RPMI7951 (cell line): ENCODE measurements at places on chromosomes 12 and 14. TPM values are rescaled to one million over a fixed set of nuclear protein-coding genes. Genes with fewer than 3 reads are reported as not detected.

DNA sequence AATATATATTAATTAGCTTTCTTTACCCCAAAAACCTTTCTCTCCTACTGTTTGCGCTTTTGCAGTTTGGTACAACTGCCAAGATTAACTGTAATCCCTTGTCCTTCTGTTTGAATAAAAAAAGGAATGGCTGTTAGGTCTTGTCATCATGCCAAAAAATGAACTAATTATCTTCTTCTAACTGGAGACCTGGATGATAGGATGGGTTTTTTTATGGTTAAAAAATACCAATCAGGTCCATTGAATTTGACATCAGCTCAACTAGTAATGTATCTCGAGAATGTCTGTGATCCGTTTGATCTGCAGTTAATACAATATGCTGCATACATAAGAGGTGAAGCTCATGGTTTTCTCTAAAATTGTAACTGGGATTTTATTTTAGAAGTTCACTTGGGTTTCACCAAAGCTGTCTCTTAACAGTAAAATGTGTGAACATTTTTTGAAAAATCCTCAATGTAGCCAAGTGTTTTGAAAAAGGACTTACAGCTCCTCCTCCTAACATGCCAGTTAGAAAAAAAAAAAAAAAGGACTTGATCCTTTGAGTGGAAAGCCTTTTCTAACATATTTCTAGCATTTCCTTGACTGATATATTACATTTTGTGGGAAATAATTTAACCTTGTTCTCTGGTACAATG is 96.8 kb downstream of the SRGAP1 start:
- DNase-seq: no peak

- no peak for DNase-seq
Observed at GRCh38 chr14:65195042-65195719, 92.9 kb upstream of the MAX start.

Gene IGFBP6
- total RNA-seq: 103 and 132 TPM in 2 replicates

- DNase-seq: no peak
Observed at GRCh38 chr12:12216349-12217017, 50.4 kb downstream of the LRP6 start.

Gene PRICKLE1
- total RNA-seq: 5.3 and 6.1 TPM in 2 replicates

DNA sequence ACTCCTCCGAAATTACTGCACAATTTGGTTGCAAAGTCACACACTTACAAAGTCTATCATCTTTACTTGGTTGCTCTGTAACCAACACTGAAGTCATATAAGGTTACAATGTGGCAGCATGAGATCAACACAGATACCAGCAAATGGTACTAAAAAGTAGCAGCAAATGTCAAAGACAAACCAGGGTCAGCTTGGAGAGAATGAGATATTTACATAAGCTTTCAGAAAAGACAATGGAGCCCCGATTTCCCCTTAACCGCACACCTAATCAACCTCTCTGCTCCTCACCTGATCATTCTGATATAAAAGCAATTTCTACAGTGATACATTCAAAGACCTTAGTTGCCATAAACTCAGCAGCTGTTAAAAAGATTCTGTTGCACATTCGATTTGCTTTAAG is 76.4 kb upstream of the FOXN3 start:
- DNase-seq: no peak

- DNase-seq: no peak
Observed at GRCh38 chr12:19988001-19988400, 380.3 kb upstream of the PDE3A start.

DNA sequence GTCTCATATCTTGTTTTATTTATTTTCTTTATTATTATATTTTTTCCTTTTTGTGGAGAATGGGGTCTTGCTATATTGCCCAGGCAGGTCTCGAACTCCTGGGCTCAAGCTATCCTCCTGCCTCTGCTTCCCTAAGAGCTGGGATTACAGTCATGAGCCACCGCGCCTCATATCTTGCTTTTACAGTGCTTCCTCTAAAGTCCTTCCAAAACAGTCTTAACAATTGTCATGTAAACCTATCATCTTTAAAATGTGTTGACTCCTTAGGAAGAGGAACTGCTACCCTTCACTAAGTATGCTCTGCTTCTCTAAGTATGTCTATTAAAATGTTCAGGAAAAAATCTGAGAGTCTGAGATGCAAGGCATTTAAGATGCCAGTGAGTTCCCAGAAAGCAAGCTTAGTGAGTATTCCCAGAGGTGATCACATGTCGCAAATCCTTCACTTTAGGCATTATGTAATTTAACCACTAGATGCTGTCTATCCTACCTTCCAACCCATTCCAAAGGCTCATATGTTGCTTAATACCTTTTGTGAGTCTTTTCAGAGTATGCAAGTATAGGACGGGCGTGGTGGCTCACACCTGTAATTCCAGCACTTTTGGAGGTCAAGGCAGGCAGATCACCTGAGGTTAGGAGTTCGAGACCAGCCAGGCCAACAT is 19.7 kb upstream of the FOXJ2 start:
- no peak for DNase-seq

Gene SUDS3
- 20.5 and 32.0 TPM in 2 replicates for total RNA-seq

- DNase-seq: peak; percentile 23
Observed at GRCh38 chr14:21997300-21997699, 323.7 kb upstream of the OR4E1 start.

DNA sequence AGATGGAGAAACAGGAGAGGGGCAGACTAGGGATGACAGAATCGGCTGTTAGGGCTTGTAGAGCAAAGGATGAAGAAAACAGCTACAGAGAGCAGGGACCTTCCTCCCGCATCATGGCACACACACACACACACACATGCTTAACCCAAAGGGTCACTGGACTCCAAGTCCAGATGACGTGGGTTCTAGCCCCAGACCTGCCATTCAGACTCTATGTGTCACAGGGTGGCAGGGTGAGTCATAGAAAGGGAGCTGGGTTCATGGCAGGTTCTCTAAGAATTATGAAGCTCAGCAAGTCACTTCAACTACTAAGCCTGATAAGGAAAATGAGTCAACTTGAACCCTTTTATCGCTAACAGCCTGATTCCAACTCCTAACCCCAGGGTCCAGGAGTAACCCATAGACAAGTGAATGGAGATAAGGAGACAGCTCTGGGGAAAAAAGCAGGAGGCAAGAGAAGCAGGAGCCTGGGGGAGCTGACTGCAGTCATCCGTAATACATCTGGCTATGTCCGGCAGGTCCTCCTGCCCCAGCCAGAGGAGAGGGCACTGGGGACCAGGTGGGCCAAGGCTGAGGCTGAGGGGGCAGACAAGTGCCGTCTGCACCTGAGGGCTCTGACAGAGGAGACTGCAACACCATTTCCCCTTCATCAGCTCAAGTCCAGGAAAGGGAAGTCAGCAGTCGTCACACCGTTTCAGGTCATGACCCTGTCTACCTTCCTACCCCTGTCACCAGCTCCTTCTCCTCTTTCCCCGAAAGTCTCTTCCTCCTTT is 3.6 kb upstream of the TNFRSF1A start:
- DNase-seq: peak; percentile 92

- no peak for DNase-seq
Observed at GRCh38 chr14:103348154-103348553, 14.1 kb downstream of the EIF5 start.

Gene KCNC2
- total RNA-seq: not detected in 2 replicates

DNA sequence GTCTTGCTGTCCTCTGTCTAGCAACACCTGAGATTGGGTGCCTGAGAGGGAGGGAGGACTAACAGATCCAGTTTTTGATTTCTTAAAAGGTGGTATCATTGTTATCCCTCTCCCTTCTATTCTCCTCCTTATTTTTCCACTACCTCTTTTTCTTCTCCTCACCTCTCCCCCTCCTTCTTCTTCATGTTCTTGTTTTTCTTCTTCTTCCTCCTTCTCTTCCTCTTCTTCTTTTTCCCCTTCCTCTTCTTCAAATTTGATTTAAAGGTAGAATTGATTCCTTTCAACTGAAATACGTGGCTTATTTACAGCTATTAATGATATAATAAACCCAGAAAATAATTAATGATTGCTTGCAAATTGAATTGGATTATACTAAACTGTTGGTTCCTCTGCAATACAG is 256.8 kb upstream of the BTG1 start:
- no peak for DNase-seq

DNA sequence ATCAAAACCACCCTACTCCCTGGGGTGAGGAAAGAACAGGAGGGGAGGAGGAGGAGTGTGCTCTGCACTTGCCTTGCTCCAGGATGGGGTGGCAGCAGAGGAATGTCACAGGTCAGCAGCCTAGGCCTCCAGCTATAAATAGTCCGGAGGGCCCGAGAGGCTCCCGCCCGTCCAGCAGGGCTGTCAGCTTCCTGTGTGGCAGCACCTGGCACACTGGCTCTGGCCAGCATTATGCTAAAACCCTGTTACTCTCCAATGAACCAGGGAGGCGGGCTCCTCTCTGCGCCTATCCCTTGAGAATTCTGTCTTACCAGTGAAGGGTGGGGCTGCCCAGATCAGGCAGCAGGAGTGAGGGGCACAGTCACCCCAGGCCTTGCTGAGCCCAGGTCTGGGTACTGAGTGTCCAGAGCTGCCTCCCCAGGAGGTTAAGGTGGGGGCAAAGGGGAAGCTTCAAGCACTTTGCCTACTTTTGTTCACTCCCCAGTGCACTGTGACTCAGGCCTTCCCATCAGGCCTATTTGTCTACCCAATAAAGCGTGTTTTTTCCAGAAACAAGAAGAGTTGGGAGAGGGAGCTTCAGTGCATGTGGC is 1.2 kb upstream of the COX14 start:
- peak; percentile 46 for DNase-seq

- no peak for DNase-seq
Observed at GRCh38 chr12:1188016-1188415, 197.0 kb downstream of the ERC1 start.

DNA sequence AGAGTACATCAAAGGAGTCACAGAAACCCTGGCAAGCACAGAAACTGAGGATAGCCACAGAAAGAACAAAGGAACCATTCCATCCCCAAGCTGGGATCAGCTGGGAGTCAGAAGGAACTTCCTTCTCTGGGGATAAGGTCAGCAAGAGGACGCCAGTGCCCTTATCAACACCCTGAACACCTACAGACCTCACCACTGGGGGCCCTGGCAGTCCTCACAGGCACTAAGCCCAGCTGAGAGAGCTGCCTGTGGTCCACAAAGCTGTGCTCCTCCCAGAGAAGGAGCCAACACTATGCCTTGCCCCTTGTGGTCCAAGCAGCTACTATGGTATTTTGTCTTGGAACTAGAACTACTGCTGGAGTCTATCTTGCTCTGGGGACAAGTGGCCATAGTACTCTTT is 171.1 kb upstream of the CCDC196 start:
- no peak for DNase-seq

Gene CLEC9A
- not detected in 2 replicates for total RNA-seq

- no peak for DNase-seq
Observed at GRCh38 chr14:26401179-26401968, 196.5 kb downstream of the NOVA1 start.

GRCh38 chr12:31984806-31985591 is 25.8 kb downstream of the RESF1 start:
- no peak for DNase-seq

DNA sequence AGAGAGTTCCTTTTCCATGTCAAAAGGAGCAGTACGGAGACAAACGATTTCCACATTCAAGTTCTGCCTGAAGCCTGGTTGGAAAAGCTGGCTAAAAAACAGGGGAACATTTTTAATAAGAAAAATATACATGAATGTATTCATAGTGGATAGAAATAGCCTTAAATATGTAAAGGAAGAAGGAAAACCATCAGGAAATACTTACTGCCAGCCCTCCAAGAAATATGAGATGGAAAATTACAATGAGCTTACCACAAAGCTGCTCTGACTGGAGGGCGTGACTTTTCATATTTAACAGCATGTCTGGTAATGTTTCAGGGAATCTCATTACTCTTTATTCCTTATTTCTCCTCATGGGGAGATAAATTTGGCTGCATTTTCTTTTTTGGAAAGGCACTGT is 75.9 kb upstream of the ZDHHC17 start:
- DNase-seq: peak; percentile 9

GRCh38 chr12:79546466-79547043 is 144.2 kb downstream of the PAWR start:
- peak; percentile 52 for DNase-seq

Gene DEPDC4
- total RNA-seq: 2.3 and 4.2 TPM in 2 replicates

DNA sequence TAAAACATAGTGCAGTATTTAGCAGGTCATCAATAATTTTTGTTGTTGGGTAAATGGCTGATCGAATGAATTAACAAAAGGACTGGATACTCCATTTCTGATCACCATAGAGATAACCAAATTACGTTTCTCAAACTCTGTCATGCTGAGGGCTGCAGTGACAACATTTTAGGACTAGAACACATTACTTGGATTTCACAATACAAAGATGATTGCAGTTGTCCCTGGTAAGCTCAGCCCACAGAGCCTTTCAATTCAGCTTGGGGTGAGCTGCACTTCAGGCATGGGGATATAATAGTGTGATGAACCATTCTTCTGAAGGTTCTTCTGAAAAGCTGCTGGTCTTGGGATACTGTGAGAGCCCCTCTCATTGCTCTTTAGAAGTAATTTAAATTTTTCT is 74.3 kb downstream of the FAR2 start:
- no peak for DNase-seq

- DNase-seq: no peak
Observed at GRCh38 chr14:49051328-49052060, 534.7 kb downstream of the RPS29 start.

Gene AHSA1
- 199 and 204 TPM in 2 replicates for total RNA-seq

Gene CEBPE
- total RNA-seq: not detected in 2 replicates

Gene GARIN6
- total RNA-seq: not detected in 2 replicates

DNA sequence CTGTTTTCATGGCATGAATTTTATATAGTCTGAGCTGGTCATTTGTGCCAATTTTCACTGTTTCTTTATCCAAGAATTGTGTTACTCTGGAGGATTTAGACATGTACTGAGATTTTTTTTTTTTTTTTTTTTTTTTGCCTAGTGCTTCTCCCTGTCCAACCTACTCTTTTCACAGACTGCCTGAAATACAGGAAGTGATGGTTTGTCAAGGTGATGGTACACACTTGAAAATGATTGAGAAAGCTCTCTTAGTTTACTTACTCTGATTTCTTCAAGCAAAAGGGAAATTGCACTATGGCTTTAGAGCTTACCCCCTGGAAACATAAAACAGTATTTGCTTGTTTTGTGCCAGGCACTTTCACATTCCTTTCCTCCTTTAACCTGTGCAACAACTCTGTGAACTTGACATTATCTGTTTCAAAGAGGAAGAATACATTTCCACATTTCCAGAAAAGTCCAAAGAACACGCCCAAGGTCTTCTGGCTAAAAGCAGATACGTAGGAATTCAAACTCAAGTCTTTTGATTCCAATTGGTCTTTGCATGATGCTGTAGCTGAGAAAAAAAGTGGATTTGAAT is 181.1 kb downstream of the SLC15A5 start:
- no peak for DNase-seq
